Central memory CD4-positive, alpha-beta T cell (primary cell): ENCODE measurements at places on chromosomes 1 and 21.

DNA sequence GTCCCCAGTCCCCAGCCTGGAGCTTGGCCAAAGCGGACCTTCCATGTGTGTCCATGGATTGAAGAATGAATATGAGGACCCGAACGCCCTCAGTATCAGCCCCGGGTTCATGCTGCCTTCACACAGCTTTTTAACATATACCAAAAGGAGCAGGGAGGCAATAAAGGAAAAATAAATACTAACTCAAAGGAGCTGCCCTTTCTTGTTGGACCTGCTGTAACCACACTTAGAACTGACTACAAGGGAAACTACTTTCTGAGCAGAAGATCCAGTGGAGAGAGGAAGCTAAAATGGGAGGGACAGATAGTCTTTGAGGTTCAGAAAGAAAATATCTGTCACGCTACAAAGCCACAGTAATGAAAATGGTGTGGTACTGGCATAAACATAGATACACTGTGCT, 48.6 kb downstream of the CNN3 start:
- DNase-seq: no peak

GRCh38 chr1:76961181-76961819, 94.0 kb downstream of the ST6GALNAC5 start:
- DNase-seq: no peak

DNA sequence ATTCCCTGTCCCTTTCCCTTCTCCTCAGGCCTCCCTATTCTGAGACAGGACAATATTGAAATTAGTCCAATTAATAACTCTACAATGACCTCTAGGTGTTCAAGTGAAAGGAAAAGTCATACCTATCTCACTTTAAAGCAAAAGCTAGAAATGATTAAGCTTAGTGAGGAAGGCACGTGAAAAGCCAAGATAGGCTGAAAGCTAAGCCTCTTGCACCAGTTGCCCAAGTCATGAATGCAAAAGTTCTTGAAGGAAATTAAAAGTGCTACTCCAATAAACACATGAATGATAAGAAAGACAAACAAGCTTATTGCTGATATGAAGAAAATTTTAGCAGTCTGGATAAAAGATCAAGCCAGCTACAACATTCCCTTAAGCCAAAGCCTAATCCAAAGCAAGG, 3.8 kb upstream of the MAP3K21 start:
- DNase-seq: no peak

DNA sequence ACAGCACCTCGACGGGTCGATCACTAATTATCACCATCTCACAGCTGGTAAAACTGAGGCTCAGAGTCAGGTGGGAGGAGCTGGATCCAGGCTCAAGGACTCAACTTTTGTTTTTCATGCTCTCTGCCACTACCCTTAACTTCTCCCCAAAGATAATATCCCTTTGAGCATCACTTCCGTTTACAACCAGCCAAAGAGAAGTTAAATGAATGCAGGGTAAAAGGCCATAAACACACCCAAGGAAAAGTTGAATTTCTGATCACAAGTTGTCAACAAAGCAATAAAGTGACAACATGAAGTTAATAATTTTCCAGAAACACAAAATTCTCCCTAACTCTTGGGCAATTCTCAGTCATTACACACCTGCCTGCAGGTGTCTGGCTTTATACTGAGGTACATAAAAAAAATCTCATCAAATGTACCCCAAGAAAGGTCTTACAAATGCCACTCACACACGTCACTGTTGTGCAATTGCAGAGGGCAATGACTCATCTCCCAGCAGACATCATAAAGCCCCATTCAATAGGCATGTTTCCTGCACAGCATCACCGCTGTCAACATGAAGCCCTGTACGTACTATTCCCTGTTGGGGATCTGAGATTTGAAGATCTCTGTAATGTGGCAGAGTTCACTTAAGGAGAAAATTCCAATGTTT, 3.4 kb downstream of the OR2T11 start:
- DNase-seq: no peak

- DNase-seq: no peak
These were observed 4.9 kb upstream of the LAD1 start for GRCh38 chr1:201404055-201404454.

- DNase-seq: no peak
These were observed 115.2 kb downstream of the ADGRL2 start for GRCh38 chr1:81915937-81916336.

- DNase-seq: no peak
These were observed 40.9 kb upstream of the ATF3 start for GRCh38 chr1:212567638-212568037.

DNA sequence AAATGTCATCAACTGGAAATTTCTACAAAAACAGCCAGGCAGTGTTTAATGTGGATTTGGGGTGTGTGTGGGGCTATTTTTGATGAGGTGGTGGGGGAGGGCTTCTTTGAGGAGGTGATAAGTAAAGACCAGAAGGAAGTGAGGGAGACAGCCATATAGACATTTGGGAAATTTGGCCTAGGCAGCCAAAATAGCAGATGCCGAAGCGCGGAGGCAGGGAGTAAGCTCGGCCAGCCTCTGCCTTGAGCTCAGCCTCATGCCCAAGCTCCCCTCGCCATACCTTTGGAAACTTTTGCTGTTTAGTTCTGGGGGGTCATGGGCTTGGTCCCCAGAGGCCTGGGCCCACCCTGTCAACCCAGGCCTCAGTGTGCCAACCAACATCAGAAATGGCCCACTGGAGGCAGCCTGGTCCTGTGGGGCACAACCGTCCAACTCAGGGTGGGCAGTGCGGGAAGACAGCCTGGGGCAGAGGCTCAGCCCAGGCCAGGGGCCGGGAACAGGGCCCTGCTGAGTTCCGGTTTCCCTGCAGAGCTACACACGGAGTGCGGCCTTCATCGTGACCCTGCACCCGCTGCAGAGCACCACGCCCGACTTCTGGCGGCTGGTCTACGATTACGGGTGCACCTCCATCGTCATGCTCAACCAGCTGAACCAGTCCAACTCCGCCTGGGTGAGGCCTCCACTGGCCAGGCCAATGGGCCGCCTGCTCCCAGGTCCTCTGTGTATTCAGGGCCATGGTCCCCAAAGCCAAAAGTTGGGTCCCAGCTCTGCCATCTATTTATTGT, 84.0 kb downstream of the PTPRU start:
- no peak for DNase-seq
